Fibroblast of skin of left quadriceps (primary cell): ENCODE measurements at places on chromosomes 7 and 10.

DNA sequence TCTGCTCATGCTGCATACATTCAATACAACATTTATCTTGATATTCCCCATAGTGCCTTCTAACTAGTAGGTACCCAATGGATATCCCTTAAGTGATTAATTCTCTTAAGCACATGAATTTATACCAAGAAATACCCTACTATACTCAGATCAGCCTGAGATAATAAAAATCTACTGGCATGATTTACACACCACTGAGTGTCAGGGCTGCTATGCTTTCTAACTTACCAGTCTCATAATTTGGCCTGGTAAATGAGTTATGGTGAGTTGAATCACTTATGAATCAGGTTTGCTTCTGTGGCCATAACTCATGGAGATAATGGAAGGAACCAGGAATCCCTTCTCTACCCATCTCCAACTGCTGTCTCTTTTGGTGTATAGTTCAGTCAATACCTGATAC lies 122.8 kb downstream of the THSD7A start:
- DNase-seq: no peak

GRCh38 chr7:133797818-133798520 lies 329.2 kb upstream of the LRGUK start:
- no peak for DNase-seq

- no peak for DNase-seq
These were observed 50.2 kb downstream of the PTPN12 start for GRCh38 chr7:77587272-77587671.

DNA sequence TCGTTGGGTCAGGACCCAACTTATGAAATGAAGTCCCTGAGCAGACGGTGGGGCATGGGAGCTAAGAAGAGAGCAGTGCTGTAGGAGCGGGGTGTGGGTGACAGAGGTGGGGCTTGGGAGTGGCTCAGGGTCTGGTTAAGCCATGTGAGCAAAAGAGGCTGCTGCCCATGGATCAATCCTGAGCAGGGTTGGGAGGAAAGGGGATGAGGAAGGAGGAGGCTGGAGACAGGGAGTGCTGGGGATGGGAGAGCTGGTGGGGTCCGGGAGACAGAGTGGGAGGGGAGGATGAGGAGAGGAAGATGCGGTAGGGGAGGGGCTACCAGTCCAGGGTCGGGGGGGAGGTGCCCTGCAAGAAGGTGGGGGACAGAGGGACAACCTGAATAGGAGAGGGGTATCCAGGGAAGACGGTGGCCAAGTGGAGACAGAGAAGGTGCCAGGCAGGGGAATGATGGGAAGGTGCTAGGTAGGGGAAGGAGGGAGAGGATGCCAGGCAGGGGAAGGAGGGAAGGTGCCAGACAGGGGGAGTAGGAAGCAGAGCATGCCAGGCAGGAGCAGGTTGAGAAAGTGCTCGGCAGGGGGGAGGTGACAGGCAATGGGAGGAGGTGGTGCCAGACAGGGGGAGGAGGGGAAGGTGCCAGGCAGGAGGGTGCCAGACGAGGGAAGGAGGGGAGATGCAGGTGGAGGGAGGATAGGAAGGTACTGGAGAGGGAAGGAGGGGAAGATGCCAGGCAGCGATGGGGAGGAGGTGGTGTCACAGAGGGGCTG lies 27.5 kb upstream of the SMARCD3 start:
- DNase-seq: no peak

GRCh38 chr7:32043688-32044087 lies 26.5 kb downstream of the PDE1C start:
- DNase-seq: no peak

- no peak for DNase-seq
These were observed 17.3 kb upstream of the FAM241B start for GRCh38 chr10:69612760-69613159.

- peak; percentile 97 for DNase-seq
These were observed 997.3 kb downstream of the LRMDA start for GRCh38 chr10:76428551-76429367.

- DNase-seq: no peak
These were observed 761 bp downstream of the PTF1A start for GRCh38 chr10:23192712-23193434.

DNA sequence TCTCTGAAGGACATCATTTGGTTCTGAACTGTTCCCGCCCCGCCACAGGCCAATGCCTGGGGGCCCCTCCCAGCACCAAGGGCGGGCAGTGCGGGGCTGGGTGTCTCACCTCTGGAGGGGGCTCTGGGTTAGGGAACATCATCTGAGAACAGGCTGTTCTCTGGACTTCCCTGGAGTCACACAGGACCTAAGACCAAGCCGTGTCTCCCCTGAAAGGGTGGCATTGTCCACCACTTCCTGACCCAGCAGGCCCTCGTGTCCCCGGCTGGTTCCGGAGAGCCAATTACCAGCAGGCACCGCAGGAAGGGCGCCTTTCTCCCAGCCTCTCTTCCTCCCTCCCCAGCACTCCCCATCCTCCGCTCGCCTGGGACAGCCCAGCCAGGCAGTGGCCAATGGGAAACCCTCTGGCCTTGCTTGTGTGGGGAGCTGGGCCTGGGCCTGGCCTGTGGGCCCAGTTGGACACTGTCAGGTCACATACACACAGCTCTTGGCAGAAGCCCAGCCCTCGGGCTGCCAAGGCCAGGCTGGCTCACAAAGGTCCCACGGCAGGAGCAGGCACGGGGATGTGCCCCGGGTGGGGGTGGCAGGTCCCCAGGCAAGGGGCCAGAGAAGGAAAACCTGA lies 119.5 kb downstream of the SPDYE5 start:
- DNase-seq: no peak

GRCh38 chr10:80163741-80164341 lies 31.3 kb downstream of the PLAC9 start:
- no peak for DNase-seq

- no peak for DNase-seq
These were observed 15.0 kb upstream of the NPS start for GRCh38 chr10:127534074-127534473.

DNA sequence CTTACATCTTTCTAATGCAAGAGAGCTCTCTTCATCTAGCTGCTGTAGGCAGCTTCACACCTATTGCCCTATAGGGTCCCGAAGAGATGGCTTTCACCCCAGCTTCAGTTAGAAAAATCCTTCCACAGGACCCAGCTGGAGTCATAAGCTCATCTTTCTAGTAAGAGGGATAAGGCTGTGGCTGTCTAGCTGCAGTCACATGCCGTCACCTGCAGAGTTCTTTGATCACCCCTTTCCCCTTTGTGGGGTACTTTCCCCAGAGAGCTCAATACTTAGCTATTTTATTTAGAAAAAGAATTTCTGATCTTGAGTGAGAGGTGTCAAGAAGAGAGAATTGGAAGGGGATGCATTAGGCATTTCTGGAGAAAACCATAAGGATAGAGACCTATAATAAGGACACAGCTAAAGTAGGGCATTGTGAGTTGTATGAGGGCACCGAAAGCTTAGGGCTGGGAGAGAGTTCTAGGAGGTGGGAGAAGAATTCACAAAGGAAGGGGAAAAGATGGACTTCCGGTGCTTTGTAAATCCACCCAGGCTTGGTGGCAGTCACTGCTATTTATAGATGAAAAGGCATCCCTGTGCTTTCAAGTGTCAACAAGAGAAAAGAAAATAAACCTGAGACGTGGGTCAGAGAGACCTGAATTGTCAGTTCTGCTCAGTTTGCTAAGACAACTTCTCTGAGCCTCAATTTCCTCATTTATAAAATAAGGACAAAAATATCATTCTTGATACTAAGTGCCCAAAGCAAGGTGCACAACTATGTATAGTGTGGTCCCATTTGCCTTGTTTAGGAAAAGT lies 11.1 kb upstream of the ST8SIA6 start:
- DNase-seq: no peak

GRCh38 chr7:43570688-43571365 lies 12.1 kb upstream of the STK17A start:
- no peak for DNase-seq

- DNase-seq: no peak
These were observed 56.9 kb downstream of the SORBS1 start for GRCh38 chr10:95504246-95504691.

DNA sequence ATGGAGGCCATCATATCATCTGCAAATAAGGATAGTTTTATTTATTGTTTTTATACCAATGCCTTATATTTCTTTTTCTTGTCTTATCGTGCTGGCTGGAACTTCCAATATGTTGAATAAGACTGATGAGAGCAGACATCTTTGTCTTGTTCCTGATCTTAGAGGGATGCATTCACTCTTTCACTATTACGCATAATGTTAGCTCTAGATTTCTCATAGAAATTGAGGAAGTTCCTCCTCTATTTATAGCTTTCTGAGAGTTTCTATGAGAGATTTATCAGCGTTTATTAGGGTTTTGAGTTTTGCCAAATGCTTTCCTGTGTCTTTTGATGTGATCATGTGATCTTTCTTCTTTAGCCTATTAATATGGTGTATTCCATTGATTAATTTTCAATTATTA lies 49.3 kb downstream of the COL28A1 start:
- DNase-seq: no peak

GRCh38 chr7:106885652-106886051 lies 20.6 kb downstream of the PIK3CG start:
- no peak for DNase-seq

DNA sequence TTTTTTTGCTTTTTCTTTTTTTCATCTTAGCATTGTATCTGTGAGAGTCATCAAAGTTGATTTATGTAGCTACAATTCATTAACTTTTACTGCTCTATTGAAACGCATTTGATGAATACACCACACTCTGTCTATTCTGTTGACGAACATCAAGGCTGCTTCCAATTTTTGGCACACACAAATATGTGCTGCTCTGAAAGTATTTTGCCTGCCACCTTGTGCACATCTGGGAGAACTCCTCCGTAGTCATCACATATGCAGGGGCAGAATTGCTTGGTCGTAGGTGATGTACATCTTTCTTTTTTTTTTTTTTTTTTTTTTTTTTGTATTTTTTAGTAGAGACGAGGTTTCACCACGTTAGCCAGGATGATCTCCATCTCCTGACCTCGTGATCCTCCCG lies 796.8 kb downstream of the KCNMA1 start:
- DNase-seq: no peak

GRCh38 chr10:78330884-78331283 lies 297.2 kb downstream of the RPS24 start:
- DNase-seq: no peak

DNA sequence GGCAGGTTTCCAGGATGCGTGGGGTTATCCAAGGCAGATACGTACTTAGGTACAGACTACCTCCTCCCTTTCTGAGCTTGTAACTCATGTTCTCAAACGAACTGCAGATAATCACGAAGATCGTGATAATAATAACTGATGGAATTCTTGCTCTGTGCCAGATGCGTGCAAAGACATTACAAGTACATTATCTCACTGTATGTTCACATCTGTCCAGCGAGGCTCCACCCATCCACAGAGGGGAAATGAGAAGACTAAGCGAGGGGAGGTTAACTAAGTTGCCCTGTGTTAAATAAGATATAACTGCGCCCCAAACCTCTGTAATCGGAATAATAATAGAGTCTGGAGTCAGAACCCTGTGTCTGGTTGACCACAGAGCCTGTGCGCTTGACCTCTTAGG lies 1.9 kb downstream of the GALNT17 start:
- DNase-seq: no peak

- DNase-seq: no peak
These were observed 809 bp upstream of the OGA start for GRCh38 chr10:101818872-101819633.

DNA sequence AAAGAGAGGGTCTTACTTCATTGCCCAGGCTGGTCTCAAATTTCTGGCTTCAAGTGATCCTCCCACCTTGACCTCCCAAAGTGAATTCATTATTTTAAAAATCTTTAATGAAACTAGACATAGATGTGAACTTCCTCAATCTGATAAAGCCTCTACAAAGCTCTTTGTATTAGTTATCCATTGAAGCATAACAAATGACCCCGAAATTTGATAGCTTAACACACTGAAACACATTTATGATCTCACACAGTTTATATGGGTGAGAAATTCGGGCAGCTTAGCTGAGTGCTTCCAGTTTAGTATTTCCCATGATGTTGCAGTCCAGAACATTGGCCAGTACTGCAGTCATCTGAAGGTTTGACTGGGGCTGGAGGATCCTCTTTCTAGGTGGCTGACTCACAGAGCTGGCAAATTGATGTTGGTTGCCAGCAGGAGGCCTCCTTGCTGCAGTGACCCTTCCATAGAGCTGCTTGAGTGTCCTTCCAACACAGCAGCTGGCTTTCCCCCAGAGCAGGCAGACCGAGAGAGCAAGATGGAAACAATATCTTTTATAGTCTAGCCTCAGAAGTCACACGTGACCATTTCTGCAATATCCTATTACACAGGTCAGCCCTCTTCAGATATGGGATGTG lies 16.6 kb upstream of the WNT8B start:
- no peak for DNase-seq

DNA sequence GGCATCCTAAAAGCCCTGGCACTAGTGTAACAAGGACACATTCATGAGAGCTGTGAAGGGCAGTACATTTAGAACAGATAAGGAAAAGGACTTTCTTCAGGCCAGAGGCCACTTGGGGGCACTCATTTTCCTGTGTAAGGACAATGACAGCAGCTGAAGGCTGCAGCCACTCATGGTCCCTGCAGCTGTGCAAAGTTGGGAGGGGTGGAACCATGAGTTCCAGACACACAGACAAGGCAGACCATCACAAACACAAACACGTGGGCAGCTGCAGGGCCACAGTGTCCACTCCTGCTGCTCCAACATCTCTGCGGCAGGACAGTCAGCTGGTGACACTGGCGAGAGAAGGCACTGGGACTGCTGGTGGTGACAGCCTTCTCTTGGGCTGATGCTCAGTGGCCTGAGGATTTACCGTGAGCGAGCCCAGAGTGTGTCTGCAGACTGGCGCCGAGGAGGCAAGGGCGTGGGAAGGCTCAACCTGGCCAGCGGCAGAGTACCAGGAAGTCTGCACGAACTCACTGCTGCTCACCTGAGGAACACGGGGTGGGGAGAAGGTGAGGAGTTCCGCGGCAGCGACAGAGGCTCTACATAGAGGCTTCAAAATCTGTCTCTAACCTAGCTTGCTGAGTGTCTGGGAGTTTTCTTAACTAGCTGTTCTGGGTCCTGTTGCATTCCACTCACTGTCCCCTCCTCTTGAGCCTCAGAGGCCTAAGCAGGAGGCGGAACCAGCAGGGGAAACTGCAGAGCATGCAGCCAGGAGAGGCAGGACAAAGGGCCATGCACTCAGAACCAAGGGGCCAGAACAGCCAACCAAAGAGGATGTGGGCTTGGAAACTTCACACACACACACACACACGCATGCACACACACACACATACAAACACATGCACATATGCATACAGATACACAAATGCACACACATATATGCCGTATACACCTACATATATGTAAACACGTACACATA lies 76.5 kb upstream of the DDC start:
- DNase-seq: no peak

GRCh38 chr7:149733131-149733923 lies 40.1 kb downstream of the ZNF467 start:
- DNase-seq: no peak
